ENCODE measurements at places on chromosomes 3 and 15.

- DNase-seq, result no peak
These were observed 1033.3 kb downstream of the IGSF11 start for GRCh38 chr3:118001380-118001779.

DNA sequence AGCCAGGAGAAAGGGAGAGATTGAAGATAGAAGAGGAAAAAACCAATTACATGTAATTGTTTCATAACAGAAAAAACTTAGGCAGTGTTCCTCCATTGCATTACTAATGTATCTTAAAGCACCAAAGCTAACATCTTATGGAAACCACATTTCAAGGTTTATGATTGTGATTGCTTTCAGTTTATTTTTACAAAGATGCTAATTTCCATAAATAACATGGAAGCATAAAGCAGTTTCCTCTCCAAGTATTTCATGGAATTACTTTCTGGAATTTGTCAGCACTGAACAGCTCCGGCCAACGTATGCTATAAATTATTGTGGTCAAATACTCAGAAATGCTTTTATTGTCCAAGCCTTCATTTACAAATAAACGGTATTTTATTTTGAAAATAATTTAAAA, 11.6 kb downstream of the ADAMTSL3 start:
- no peak for DNase-seq

DNA sequence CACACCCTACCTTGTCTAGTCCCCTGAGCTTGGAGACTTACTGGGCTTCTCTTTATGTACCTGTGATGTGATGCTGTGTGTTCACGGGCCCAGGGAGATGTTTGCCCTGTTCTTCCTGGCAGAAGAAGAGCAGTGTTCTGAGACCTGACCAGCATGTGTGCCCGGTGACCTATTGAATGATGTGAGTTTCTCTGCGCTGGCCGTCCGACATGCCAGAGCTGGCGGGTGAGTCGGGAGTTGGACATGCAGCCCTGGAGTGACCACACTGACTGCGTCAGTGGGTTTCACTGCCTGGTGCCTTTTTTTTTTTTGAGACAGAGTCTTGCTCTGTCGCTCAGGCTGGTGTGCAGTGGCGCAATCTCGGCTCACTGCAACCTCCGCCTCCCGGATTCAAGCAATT, 42.3 kb downstream of the CGNL1 start:
- no peak for DNase-seq

- DNase-seq, result no peak
These were observed 36.2 kb downstream of the CFAP20DC start for GRCh38 chr3:59013611-59014010.

GRCh38 chr3:45623846-45624245, 29.3 kb downstream of the LIMD1 start:
- DNase-seq, result no peak

GRCh38 chr15:100464888-100465287, 63.9 kb downstream of the CERS3 start:
- no peak for DNase-seq

DNA sequence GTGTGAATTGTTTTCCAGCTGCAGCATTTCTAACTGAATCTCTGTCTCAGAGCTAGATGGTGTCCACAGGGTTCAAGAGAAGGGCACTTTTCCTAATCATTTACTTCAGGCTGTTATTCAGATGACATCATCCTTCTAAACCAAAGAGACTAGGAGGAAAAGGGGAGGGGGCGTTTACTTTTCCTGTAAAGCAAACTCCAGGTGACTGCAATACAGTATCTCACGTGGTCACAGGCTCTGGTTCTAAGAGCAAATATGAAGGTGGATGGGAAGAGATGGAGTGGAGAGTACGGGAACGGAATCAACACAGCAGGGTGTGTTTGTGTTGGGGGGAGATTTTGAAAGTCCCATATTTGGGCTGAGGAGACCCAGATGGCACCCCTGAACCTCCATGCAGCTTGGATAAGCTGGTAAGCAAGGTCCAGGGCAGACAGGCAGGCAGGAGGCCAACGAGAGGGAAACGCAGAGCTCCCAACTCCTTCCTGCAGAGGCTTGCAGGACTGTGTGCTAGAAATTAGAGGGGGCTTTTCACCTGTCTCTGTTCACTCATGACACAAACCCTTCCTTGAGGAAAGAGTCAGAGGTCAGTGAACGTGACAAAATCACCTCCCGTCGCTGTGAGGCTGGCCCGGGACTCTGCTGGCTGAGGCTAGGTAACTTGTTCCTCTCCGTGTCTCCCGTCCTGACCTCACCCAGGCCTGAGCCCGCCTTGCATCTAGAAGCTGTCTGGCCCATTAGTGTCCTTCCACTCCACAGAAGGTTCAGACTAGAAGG, 151.2 kb downstream of the OPA1 start:
- DNase-seq, result no peak

DNA sequence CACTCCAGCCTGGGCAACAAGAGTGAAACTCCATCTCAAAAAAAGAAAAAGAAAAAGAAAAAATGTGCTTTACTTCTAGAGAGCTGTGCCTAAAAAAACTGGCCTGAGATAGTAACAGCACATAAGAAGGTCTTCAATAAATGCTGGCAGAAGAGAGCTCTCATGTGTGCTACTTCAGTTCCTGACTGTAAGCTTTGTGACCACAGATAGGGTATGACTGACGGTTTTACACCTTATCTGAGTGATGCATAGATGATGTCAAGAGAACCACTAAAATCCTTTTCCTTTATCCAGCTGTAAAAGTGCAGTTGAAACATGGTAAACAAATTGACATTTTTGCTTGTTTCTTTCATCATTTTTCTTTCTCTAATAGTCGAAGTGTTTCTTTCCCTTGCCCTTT, 127.9 kb downstream of the C3orf70 start:
- no peak for DNase-seq

DNA sequence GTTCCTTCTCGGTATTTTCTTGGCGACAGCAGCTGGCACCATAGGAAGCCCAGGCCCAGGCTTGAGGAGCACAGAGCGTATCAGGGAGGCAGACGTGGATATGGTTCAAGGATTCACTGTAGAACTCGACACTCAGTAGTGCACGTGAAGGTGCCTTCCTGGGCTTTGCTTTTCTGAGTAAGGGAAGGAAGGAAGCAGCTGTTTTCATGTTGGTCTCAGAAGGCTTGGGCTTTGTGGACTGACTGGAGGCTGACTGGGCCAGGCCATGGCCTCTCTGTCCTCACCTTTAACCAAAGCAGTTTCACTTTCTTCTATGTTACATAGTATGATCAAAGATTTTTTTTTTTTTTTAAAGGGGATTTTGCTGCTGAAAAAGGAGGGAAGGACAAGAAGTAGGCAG, 6.9 kb upstream of the GHRL start:
- DNase-seq, result no peak

GRCh38 chr15:55958349-55958748, 35.1 kb downstream of the NEDD4 start:
- no peak for DNase-seq

- no peak for DNase-seq
These were observed 2.8 kb downstream of the FURIN start for GRCh38 chr15:90871139-90871715.

GRCh38 chr15:69838994-69839393, 258.7 kb downstream of the TLE3 start:
- no peak for DNase-seq

- peak; percentile 98 for DNase-seq
These were observed 41.5 kb downstream of the CP start for GRCh38 chr3:149180057-149180573.

DNA sequence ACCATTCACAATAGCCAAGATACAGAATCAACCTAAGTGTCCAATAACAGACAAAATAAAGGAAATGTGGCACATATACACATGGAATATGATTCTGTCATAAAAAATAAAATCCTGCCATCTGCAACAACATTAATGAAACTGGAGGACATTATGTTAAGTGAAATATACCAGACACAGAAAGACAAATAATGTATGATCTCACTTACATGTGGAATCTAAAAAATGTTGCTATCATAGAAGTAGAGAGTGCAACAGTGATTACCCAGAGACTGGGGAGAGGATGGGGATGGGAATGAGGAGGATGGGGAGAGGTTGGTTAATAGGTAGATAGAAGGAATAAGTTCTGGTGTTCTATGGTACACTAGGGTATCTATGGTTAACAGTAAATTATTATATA, 28.7 kb downstream of the MRPL3 start:
- DNase-seq, result no peak

DNA sequence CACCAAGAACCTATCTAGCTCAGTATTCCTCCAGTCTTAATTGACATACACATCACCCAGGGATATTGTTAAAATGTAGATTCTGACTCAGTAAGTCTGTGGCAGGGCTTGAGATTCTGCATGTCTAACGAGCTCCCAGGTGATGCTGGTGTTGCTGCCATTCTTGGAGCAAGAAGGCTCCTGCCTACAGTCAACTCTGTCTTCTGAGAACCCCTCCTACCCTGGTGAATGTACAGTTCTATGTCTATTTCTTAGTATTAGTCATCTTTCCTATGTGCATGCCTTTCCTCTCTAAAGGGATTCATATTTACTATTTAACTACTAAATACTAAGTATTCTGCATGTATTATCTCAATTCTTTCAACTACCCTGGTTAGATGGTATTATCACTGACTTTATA, 268.7 kb downstream of the EDEM1 start:
- DNase-seq, result no peak

DNA sequence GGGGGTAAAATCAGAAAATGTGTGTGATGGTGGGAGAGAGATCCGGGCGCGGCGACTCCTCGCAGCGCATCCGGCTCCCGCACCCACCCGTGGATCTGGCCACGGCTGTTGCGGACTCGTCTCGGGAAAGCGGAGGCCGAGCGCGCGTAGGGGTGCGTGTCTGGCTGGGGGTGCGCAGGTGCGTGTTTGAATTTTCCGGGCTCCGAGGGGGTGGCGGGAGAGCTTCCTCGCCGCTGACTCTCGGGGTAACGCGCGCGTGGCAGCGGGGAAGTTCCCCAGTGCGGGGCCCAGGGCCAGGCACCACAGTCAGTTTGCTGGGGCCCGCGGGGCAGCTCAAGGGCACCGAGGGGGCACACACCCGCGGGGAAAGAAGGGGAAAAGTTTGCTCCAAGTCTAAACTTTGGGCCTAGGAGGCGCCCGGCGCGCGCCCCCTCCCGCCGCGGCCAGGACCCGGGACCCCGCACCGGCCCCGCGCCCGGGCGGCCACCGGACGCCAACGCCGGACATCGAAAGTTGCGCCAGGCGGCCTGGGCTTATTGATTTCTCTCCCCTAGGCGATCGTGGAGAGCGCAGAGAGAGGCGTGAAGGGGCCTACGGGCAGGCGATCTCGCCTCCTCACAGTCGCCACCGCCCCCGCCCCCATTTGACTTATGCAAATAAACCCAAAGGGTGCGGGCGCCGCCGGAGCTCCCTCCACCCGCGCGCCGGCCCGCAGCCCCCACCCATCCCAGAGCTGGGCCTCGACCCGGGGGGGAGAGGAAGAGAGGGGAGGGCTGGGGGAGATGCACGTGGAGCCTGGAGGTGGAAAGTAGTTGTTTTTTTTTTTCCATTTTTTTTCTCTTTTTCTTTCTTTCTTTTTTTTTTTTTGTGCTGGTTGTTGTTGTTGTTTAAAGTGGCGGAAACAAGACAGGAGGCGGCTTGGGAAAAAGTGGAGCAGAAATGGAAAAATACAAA, 639 bp downstream of the FOXP1 start:
- no peak for DNase-seq

GRCh38 chr3:161689584-161690298, 193.1 kb downstream of the OTOL1 start:
- no peak for DNase-seq

GRCh38 chr3:23086331-23086730, 116.8 kb upstream of the UBE2E2 start:
- no peak for DNase-seq

- no peak for DNase-seq
These were observed 17.6 kb upstream of the BOC start for GRCh38 chr3:113193719-113194118.

DNA sequence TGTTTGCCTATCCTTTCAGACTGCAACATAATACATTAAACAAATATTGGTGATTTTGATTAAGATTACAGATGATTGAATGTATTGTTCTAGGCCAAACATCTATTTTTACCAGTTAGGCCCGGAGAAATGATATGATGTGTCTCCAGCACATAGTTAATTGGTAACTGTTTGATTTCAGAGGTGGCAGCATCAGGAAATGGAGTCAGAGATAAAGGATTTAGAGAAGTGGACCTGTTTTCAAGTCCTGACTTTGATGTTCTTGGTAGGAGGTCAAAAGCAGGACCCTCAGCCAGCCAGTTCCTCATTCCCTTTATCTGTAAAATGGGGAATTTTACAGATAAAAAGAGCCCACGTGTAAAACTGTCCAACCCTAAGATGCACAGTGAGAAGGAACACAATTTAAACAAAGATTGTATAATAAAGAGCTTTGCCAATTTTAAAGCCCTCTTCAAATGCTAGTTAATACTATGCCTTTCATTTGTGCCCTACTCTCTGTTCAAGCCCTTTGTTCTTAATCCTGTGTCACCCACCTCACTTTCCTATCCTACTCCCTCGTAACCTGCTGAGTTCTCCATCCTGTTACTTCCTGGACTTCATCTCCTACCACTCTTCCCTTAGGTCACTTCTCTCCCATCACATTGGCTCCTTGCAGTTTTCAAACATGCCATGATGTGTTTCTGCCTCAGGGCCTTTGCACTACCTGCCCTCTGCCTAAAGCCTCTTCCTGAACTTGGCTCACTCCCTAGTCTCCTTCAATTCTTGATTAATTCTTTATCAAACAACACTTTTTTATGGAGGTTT, 2.5 kb downstream of the TMEM212 start:
- no peak for DNase-seq

- no peak for DNase-seq
These were observed 59.5 kb upstream of the SLC6A11 start for GRCh38 chr3:10756546-10756945.

DNA sequence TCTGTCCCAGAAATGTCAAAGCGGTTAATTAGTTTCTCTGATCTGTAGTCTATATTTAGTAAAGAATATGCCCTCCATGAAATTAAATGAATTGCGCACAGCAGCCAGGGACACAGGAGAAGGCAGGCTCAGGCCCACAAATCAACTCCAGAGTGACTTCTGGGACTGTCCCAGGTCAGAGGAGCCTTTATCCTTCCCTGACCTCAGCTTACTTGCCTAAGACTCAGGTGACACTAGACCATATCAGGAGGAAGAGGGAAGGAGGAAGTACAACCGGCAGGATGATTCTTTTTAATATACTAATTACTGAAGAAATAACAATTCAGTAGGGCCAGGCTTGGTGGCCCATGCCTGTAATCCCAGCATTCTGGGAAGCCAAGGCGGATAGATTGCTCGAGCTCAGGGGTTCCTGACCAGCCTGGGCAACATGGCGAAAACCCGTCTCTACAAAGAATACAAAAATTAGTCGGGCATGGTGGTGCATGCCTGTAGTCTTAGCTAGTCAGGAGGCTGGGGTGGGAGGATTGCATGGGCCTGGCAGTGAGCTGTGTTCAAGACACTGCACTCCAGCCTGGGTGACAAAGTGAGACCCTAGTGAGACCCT, 1.8 kb upstream of the GPR15 start:
- DNase-seq, result no peak

GRCh38 chr3:44927371-44927770, 48.6 kb downstream of the ZDHHC3 start:
- DNase-seq, result no peak

DNA sequence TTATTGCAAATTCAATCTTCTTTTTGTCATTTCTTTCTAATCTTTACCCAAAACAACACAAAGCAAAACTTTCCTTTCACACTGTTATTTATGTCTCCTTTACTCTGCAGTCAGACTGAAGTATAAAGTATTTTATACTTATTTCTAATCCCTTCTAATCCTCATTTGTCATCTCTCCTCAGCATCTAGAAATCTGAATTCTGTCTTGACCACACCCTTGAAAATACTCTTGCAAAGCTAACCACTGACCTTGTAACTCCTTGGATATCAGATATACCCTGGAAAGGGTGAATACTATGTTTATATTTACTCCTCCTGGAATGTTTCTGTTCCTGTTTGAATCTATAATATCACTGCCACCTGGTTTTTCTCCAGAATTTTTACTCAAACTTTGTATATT, 481.1 kb downstream of the ZNF385D start:
- DNase-seq, result no peak
